Lung (tissue), 17 donors: ENCODE measurements at places on chromosomes 16 and 17. TPM values are rescaled to one million over a fixed set of nuclear protein-coding genes. Genes with fewer than 3 reads are reported as not detected.

The ODAD4 gene
- 16.7 TPM for total RNA-seq

The CCDC154 gene
- 0.63 TPM for total RNA-seq

The CLDN6 gene
- 7.1 TPM for total RNA-seq

The KATNB1 gene
- total RNA-seq: 14.9 TPM

The TMEM231 gene
- 88.5 TPM for total RNA-seq

The KRTAP4-2 gene
- not detected for total RNA-seq

The KRTAP2-2 gene
- not detected for total RNA-seq

The NHERF2 gene
- total RNA-seq: 468 TPM

The VAT1L gene
- total RNA-seq: 3.3 TPM

The MEOX1 gene
- total RNA-seq: 1.2 TPM

The KLHL10 gene
- 0.09 TPM for total RNA-seq

The HSD11B2 gene
- total RNA-seq: 6.8 TPM

The WFDC1 gene
- 6.5 TPM for total RNA-seq
